ENCODE measurements at places on chromosomes 1 and 21.

DNA sequence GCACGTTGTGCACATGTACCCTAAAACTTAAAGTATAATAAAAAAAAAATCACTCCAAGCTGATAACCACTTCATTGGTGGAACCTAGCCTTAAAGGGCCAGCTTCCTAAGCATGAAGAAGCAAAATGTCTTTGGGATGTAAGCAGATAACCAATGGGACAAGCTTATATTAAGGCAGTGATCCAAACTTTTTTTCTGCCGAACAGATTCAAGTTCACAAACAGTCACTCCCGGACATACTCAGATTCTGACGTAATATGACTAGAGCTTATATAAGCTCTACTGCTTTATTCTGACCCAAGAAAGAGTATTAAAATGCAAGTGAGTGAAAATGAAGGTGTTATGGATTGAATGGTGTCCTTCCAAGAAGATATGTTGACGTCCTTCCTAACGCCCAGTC lies 44.9 kb upstream of the HIVEP3 start:
- DNase-seq, result no peak

- DNase-seq, result no peak
Measured at GRCh38 chr1:234858722-234859121, 248.7 kb upstream of the IRF2BP2 start.

DNA sequence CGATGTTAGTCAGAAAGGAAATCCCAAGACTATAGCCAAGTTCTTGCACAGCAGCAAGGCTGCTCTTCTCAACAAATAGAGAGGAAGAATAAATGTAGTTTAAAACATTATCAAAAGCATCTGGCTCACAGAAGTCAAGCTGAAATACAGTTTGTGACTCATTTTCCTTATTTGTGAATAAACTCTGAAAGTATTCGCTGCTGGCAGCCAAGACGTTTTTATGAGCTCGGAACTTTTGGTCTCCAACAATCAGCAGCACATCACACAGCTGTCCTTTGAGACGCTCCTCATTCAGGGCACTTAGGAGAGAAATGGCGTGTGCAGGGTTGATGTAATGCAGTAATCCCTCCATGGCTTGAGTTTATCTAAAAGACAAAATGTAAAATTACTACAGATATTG lies 16.4 kb downstream of the ZBTB21 start:
- no peak for DNase-seq

DNA sequence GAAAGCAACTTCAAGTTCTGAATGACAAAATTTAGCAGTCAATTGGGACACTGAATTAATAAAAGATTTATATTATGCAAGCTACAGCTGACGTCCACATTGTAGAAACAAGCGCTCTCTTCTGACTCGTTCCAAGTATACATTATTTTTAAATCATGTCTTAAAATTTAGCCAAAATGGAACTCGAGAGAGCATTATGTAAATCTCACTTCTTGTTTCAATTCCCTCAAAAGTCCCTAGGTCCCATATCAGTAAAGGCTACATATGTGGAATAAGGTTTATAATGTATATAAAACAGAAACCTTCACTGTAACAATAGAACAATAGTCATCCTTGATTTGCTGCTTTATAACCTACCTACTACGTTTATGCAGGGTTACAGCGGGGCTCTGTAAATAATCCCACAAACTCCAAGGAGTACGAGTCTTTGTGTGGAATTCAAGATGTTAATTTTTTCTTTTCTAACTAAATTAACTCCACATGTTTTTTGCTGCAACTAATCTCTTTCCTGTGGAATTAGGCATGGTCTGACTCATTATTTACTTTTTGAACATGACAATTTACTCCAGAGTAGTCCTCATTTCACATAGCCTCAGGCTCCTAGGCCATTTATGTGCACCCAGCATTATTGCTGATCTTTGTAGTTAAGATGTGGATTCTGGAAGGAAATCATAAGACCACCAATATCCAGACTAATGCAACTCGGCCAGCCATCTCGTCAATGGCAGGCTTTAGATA lies 785.1 kb downstream of the LTN1 start:
- no peak for DNase-seq

GRCh38 chr1:201328576-201328975 lies 45.3 kb downstream of the PKP1 start:
- DNase-seq, result no peak

DNA sequence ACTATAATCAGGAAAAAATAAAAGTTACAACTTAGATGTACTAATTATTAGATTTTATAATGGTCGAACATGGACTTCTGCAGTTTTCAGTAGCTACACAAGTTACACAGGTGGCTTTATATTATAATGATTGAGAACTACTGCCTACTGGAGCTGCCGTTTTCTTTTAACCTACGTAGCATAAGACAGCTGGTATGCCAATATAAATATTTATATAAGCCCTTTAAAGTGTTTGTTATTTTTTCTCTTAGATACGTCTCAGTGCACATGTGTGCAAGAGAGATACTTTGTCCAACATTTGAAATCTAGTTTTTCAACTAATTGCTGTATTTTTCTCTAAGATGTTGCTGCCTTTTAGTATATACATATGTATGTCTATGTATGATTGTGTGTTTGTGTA lies 42.4 kb downstream of the PDC start:
- DNase-seq, result no peak

DNA sequence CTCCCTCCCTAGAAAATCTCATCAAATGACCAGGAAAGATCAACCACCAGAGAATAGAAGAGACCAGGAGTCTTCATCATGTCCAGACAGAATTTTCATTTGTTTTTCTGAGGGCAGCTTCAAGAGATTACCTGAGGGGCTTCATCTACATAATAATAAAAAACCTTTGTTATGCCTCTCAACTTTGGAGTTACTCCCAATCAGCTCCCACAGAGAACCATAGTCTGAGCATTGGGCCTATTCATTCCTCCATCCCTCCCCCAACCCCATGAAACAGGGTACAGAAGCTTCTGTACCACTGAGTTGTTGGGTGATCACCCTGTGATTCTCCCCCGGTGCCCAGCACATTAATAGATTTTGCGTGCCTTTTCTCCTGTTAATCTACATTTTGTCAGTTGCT lies 53.3 kb upstream of the PRRC2C start:
- no peak for DNase-seq

DNA sequence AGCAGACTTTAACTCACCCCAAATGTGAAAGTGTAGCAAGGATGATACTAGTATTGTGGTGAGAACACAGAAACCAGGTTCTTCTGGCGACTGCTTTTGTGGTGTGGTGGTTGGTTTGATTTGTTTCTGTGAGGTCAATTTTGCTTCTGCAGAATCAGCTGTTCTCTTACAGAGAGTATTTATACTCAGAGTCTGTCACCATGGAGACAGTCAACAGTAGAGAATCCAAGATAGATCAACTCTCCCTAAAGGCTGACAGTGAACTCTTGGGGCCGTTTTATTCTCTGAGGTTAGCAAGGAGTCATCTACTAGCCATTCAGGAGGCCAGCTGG lies at the start of gene CFAP107:
Gene CFAP107, plus strand, starts transcription at position 209 of the 332 bp plus-strand sequence. CDS start 231 bp downstream, outside the sequence.
- DNase-seq, result no peak

- DNase-seq, result peak; percentile 6
Measured at GRCh38 chr1:229699613-229700267, 73.7 kb downstream of the URB2 start.

GRCh38 chr1:245810181-245810769 lies 655.5 kb downstream of the KIF26B start:
- DNase-seq, result no peak

DNA sequence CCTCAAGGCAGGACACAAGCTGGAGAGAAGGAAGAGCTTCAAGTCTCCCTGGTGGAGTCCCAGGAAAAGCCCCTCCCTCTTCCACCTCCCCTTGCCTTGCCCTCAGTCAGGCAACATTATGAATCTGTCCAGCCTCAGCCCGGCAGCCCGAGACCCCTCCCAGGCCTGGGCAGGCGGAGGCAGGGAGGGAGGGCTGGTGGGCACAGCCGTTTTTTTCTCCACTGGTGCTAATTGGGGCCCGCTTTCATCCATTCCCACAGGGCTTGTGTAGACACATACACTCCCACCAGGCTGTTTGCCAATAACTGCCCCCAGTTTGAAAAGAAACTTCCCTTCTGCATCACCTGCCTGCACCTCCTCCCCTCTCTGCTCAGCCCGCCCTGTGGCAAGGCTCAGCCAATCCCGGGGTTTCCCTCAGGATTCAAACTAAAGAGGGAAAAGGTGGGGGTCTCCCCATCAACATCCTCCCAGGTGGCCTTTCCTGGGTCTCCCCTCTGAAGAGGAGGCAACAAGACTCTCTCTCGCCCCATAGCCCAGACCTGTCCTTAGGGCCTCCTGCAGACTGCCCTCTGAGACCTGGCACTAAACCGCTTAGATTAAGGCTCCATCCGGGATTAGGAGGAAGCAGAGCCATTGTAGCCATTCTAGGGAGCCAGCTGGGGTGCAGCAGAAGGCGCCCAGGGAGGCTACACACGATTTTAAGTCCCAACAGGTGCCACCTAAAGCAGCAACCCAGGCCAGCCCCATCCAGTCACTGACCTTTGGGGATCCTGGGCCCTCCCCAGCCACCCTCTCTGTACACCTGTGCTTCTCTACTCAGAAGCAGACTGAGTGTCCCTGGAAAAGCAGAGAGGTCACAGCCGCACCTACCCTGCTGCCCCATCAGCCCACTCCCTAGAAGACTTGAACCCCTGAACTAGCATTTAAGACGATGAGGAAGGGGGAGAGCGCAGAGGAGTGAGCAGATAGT lies 3.5 kb downstream of the IGSF9 start:
- DNase-seq, result no peak

DNA sequence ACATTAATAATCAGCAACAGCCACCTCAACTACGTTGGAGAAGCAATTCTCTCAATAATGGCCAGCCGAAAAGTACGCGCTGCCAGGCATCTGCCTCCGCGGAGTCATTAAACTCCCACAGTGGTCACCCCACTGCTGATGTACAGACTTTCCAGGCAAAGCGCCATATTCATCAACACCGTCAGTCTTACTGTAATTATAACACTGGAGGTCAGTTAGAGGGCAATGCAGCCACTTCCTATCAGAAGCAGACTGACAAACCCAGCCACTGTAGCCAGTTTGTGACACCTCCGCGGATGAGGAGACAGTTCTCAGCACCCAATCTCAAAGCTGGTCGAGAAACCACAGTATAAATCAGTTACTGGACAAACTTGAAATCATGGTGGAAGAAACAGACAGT lies 93.9 kb downstream of the KIF1B start:
- no peak for DNase-seq

GRCh38 chr1:7919880-7920279 lies 20.8 kb downstream of the TNFRSF9 start:
- no peak for DNase-seq

DNA sequence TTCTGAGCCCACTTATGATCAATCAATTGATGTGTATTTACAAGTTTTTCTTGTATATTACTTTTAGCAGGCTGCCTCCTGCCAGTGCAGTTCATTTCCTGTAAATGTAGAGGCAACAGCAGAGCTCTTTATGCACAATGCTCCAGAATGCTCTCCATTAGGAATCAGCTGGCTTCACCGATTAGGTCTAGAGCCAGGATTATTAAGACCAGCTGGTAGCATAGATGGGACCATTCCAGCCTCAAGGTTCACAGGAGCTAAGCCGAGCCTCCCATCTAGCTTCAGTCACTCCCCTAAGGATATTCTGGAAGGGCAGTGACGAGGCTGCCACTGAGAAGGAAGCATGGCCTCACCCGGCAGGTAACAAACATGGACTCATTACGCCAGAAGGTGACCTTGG lies 36.8 kb downstream of the DHRS3 start:
- DNase-seq, result no peak

GRCh38 chr1:1246577-1247340 lies at the start of gene C1QTNF12:
C1QTNF12 (minus strand) TSS chr1:1246722; CDS start chr1:1246690, 32 bp downstream.
- no peak for DNase-seq

DNA sequence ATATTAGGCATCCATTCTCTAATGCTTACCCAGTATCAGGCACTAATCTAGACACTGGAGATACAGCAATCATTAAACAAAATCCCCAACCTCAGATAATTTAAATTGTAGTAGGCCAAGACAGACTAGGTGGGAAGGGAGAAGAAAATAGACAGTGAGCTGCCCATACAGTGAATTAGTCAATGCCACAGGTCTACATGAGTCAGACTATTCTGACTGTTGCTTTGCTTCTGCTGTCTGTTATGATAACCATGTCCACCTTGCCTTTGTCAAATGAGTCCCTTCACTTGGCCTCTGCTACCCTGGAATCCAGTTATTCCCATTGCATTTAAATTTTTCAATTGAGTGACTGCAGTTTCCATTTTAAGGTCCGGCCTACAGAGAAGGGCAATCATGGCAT lies 59.5 kb downstream of the PIK3R3 start:
- DNase-seq, result no peak

DNA sequence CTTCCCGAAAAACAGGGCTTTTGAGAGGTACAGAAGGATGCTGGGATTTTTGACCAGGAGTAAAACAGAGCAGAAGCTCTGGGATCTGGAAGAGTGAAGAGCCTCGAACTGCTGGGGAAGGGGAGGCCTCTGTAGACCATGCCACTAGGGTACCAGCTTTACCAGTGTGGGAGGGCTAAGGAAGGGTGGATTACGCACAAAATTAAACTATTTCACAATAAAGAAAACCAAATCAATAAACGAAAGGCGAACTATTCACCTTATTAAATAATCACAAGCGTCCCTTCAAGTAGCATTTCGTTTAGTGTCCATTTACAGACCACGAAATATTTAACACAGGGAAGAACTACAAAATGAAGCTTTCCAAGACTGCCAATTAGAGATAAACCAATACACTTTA lies 723 bp downstream of the CZIB start:
- no peak for DNase-seq

GRCh38 chr1:170354690-170355089 lies 177.3 kb upstream of the GORAB start:
- DNase-seq, result no peak

DNA sequence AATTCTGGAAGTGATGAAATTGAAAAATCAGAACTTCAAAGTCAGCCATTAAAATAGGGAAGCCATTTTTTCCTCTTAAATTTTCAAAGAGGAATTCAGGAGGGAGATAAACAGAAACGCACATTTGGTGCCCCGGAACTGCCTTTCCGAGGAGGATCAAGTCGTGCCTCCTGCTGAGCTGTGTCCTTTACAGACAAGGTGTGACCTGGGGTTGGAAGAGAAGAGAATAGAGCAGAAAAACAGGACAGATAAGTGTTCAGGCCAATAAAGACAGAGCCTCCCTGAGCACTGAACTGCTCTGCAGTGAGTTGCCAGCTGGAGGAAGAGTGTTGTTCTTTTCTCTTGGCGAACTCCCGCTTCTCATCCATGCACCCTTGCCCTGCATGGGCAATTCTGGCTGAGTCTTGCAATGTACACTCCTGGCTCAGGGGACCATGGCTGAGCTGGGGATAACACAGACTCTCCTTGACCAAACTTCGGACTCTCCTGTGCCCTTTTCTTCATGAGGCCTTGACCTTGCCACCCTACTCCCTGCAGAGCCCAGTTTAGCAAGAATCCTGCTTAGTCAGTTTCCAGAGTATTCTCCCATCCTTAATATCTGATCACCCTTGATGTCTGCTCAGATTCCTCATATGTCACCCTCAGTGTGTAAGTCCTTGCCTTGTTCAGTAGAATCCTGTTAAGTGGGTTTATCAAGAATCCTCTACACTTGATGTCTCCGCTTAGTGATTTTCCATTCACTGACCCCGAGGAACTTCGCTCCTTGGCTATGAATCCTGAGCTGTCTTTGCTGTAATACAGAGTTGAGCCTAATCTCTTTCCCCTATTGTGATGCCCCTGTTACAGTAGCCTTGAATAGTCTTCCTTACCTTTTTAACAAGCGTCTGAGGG lies 1.3 kb upstream of the MTARC1 start:
- no peak for DNase-seq

- no peak for DNase-seq
Measured at GRCh38 chr1:53122201-53122885, 20.1 kb downstream of the SLC1A7 start.

- DNase-seq, result no peak
Measured at GRCh38 chr1:12621346-12622335, 3.6 kb upstream of the DHRS3 start.
